ENCODE measurements at places on chromosomes 4 and X.

DNA sequence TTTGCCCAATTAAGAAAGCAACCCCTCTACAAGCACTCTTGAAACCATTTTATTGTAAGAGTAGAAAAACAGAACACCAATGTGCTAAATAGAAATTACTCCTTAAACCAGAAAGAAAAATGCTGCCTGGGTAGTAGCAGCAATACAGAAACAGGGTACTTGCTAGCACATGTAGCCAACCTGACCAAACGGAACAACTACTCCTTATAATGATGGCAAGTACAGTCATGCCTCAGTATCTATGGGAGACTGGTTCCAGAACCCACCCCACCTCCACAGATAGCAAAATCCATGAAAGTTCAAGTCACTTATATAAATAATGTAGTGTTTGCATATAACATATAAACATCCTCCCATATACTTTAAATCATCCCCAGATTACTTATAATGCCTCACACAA, 168.8 kb downstream of the ATRX start:
- DNase-seq = no peak

- peak; percentile 57 for DNase-seq
These were observed 5.5 kb downstream of the CAMK2D start for GRCh38 chr4:113756005-113756410.

DNA sequence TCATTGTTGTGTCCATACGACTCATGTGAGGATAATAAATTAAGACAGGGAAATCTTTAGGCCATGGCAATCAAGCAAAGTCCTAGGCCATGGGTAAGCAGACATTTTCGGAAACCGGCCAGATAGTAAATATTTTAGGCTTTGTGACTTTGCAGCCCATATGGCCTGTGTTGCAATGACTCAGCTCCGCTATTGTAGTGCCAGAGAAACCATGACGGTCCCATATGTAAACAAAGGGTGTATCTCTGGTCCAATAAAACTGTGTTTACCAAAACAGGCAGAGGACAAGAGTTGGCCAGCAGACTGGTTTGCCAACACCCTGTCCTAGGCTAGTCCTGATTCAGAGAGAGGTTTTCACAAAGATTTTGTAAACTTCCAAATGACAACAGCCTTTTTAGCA, 5.0 kb downstream of the FAM114A1 start:
- DNase-seq = no peak

DNA sequence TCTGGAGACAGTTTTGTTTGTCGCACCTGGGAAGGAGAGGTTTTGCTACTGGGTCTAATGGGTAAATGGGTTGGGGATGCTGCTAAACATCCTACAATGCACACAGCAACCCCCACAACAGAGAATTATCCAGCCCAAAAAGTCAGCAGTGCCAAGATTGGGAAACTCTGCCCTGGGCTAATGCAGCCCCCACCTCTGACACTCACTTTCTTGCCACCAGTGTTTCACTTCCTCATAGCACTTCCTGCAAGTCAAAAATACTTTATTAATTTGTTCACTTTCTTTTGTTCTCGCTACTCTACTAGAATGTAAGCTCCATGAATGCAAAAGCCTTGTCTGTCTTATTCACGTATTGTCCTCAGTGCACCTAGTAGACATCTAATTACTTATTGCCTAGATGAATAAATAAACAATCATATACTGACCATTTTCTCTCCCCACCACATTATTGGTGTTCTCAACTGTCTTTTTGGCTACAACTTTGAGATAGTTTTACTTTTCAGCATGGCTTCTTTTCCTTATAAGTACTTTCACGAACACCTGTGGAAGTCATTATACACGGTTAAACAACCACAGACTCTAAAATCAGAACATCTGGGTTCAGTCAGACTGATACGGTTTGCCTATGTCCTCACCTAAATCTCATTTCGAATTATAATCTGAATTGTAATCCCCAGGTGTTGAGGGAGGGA, 82.0 kb upstream of the PITX2 start:
- DNase-seq = peak; percentile 2

DNA sequence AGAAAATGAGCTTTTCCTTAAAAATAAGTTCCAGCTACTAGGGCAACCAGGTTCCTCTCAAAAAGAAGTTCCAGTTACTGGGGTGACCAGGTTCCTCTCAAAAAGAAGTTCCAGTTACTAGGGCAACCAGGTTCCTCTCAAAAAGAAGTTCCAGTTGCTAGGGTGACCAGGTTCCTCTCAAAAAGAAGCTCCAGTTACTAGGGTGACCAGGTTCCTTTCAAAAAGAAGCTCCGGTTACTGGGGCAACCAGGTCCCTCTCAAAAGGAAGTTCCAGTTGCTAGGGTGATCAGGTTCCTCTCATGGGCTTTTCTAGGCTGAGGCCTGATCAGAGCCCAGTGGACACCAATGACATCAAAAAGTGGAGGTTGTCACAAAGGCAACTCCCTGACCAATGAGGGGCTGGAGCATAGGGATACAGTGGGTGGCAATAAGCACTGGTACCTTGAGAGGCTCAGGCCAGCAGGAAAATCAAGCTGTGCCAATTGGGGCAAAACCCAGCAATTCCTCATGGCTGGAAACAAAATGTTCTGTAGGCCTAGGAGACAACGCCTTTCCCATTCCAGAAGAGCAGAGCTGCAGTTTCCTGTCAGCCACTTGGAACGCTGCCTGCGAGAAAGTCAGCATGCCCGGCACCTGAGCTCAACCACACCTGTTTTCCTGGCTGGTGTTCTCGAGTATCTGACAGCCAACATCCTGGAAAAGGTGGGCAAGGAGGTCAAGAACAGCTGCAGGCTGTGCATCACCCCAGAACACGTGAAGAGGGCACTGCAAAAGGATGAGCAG, 12.3 kb upstream of the SYTL5 start:
- DNase-seq = no peak

GRCh38 chr4:173698557-173699262, 168.7 kb upstream of the HAND2 start:
- DNase-seq = no peak

DNA sequence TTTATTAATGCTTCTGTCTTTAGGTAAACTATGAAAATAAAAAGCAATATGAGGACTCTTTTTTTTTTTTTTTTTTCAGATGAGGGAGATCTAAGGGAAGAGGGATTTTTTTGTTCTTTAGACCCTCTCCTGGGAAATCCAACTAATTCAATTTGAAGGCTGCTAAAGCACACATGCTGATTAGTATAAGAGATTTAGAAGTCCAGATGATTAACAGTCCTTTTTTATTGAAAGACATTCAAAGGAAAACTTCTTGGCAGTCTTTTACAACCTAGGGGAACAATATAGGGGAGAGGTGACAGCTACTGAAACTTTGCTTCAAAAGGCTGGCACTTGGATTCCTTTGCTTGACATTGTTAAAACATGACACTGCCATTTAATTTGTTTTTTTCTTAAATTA, 602.5 kb downstream of the RAPGEF2 start:
- no peak for DNase-seq

GRCh38 chrX:9352694-9353411, 112.0 kb upstream of the TBL1X start:
- DNase-seq = no peak

GRCh38 chr4:6891436-6892170, 18.0 kb upstream of the TBC1D14 start:
- no peak for DNase-seq

GRCh38 chr4:80207172-80207583, 9.9 kb downstream of the PRDM8 start:
- DNase-seq = no peak

DNA sequence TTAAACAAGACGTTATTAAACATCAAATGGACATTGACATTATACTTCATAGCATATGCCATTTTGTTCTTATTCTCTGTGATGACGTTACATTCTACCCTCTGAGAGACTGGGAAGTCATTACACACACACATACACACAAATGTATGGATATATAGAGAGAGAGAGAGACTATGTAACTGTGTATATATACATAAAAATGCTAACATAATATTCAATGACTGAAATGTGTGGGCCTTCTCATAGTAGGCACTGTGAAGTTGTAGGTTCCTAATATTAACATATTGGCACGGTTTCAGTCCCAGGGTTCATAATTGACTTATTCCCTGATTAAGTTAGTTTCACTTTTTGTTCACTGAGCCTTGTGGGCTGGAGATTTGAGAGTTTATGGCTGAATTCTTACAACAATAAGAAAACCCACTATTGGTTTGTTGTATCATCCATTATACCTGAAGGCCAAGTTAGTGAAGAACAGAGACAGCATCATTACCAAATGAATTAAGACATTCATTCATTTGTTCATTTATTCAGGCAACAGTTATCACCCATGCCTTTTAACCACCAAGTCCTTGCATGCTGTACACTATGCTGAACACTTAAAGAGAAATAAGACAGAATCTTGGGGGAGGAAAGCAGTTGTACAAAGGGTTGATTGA, 68.5 kb downstream of the GAB1 start:
- no peak for DNase-seq

GRCh38 chr4:109979920-109980717, 67.4 kb downstream of the EGF start:
- no peak for DNase-seq

GRCh38 chr4:89357340-89357739, 49.7 kb upstream of the GPRIN3 start:
- DNase-seq = no peak

DNA sequence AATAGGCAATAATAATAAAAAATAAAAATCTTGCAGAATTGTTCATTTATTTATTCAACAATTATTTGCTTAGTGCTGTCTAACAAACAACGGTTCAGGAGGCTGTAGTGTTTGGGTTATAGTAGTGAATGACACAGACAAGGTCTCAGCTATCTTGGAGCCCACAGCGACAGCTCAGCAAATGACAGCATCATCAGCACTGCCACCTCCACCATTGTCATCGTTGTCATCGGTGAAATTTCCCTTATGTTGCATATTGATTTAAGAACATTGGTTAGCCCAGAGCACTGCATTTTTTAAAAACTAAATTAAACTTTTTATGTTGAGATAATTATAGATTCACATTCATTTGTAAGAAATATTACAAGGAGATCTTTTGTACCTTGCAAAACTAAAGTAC, 79.9 kb downstream of the TRAPPC11 start:
- DNase-seq = no peak

GRCh38 chrX:37745835-37746217, 34.0 kb upstream of the CYBB start:
- no peak for DNase-seq

DNA sequence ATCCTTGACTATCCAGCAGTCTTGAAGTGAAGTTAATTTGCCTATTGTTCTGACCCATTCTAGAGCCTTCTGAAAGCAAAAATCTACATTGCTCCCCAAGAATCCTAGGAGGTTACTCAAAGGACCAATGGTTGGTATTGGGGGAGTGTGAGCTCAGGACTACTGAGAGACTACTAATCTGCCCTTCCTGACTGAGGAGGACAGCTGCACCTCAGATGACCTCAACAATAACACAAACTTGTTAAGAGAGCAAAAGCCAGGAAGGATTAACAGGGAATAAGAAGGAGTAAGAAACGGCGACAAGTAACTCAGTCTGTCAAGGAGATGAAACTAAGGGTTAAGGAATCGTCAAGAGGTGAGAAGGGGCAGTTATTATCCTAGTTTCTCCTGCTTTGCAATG, 43.4 kb downstream of the IDS start:
- no peak for DNase-seq

GRCh38 chrX:154349979-154350378, 24.5 kb downstream of the FLNA start:
- no peak for DNase-seq

DNA sequence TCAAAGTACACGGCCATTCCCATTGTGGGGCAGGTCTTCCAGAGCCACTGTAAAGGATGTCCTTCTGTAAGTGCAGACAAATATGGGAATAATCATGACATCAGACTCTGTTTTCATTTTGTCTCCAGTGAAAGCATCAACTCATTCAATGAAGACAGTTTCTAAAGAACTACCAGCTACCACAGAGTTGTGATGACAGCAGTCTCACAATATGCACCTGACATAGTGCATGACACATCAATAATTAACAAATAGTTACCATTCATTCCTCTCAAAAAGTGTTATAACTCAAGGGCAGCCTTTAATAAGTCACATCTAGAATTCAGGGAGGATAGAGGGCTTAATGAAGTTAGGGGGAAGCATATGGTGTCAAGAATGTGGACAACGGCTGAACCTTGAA, 20.2 kb downstream of the MTTP start:
- no peak for DNase-seq

DNA sequence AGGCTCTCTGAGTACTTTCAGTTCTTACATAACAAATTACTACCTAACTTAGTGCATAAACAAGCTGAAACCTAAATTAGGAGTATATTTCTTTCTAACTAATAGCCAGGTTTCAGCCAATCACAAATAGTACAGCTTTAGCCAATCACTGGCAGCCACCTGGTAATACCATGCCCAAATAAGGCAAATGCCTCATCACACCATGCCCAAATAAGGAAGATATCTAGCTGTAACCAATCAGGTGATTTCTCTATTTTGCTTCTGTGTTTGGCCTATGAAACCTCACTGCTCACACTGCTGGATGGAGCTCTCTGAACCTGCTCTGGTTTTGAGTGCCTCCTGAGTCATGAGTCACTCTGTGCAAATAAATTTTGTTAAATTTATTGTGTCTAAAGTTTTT, 113.5 kb downstream of the DDIT4L start:
- no peak for DNase-seq

DNA sequence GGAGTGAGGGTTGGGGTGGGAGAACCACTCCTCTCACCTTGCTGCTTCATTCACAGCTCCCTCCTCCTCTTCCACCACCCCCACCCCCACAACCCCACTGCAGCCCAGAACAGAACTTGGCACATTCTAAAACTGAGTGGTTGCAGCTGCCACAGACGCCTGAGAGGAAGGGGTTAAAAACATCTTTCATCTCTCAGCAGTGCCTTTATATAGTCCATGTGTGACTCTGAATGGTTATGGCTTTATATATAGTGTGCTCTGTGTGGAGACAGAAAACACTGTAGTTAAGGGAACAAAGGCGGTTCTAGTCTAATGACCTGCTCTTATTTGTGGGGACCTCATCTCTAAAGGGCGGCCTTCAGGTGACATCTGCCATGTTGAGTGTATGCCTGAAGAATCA, 144.8 kb downstream of the BCOR start:
- DNase-seq = no peak

DNA sequence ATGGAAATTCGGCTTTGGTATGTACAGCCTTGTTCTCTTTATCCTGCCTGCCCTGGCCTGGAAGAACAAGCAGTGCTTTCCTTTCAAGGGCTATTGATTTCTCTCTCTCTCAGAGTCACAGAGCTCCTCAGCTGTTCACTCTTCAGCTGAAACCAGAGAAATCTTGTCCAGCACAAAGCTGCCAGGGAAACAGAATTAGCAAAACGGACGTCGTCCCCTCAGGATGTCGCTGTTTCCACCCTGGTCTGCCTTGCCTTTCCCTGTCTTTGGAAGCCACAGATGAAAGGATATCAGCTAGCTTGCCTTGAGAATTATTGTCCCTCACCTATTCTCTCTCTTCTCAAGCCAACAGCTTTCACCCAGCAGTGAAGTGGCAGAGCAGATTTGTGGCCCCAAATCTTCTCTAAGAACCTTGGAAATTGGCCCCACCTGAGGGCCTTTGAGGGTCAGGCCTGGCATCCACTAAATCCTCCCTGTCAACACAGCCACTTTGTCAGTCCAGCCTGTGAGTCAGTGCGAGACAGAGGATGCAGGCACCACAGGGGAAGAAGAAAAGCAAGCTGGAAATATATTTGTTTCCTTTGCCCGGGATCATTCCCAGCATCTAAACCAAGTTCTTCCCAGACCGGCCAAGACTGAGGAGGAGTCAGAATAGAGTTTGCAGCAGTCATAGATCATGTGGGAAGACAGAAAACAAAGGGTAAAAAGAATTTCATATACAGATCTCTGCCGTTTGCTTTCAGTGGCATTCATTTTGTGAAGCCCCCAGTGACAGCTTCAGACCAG, 63.8 kb upstream of the MTM1 start:
- peak; percentile 62 for DNase-seq
